Astrocyte of the hippocampus (primary cell): ENCODE measurements at places on chromosomes 11 and 22.
A peak's percentile ranks its signal among the peaks of the same experiment; 100 is the strongest.

DNA sequence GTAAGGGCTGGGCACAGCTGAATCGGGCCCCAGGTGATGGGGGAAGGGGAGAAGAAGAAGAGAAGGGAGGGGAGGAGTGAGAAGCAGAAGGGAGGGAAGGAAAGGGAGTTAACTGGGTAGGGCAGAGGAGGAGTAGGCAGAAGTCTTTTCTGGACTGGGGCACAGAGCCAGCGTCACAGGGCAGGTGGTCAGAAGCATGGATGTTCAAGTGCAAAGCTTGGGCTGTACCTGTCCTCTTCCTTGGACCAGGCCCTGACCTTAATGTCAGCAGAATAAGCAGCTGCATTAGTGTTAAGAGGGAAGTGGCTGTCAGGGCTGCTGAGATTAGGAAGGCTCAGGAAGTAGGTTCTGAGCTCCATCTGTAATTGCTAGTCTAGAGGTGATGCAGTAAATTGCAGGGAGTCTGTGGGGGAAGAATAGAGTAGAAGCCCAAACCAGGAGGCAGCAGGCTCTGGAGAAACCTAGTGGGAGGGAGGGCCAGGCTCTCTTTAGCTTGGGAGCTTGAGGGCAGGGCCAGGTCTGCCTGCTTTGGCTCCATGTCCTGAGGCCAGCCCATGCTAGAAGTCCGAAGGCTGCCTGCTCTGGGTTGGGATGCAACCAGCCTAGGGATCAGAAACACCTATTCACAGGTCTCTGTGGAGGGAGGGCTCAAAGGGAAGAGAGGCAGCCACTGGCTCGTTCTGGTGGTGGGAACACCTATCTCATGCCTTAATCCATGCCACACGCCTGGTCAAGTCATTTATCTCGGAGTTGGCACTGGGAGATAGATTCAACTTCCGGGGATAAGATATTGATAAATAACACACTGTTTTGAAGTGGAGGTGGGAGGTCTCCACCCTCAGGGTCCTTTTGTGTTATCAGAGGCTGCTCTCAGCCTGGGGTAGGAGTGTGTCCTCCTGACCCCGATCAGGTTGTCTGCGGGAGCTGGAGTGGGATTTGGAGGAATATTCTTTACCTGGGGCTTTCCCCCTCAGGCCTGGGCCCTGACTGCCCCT, 1.7 kb upstream of the UCP3 start:
- DNase-seq, result no peak

- DNase-seq, result no peak
Measured at GRCh38 chr22:44972363-44973083, 37.3 kb downstream of the PHF21B start.

GRCh38 chr22:17213976-17214375, 5.3 kb downstream of the ADA2 start:
- DNase-seq, result peak; percentile 47

- DNase-seq, result peak; percentile 94
Measured at GRCh38 chr11:69040581-69041260, 8.0 kb upstream of the TPCN2 start.

DNA sequence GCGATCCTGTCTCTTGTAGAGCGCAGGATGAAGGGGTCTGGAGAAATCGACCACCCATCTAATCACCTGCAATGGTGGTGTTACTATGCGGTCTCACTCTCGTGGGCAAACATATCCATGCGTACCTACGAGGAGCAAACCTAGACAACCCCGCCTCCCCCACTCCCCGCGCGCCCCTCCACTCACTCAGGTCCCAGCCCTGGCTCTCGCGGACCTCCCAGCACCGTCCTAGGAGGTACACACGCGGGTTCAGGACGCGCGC, 887 bp downstream of the TRPC6 start:
- no peak for DNase-seq

GRCh38 chr22:35630387-35630793, 13.3 kb upstream of the MB start:
- DNase-seq, result peak; percentile 73

DNA sequence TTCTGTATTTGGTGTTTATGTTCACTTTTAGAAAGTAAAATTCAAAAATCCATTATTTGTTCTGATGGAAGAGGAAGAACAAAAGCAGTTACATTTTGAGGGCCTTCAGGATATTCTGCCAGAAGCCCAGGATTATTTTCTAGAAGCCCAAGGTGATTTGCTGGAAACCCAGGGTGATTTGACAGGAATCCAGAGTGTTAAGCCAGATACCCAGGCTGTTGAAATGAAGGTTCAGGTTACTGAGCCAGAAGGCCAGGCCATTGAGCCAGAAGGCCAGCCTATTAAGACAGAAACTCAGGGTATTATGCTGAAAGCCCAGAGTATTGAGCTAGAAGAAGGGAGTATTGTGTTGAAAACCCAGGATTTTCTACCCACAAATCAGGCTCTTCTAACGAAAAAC, 33.1 kb downstream of the CCDC15 start:
- no peak for DNase-seq

- no peak for DNase-seq
Measured at GRCh38 chr11:11558396-11558795, 63.4 kb downstream of the GALNT18 start.

- DNase-seq, result no peak
Measured at GRCh38 chr22:19904174-19904856, 37.3 kb upstream of the COMT start.

GRCh38 chr11:63609971-63610580, 4.2 kb downstream of the PLAAT3 start:
- DNase-seq, result peak; percentile 60

- peak; percentile 21 for DNase-seq
Measured at GRCh38 chr11:32586576-32587190, 3.1 kb downstream of the EIF3M start.

- DNase-seq, result no peak
Measured at GRCh38 chr11:117521974-117522373, 194.3 kb downstream of the CEP164 start.

GRCh38 chr11:70153133-70153727, 49.9 kb upstream of the FADD start:
- peak; percentile 53 for DNase-seq

GRCh38 chr22:27381960-27382742, 419.4 kb downstream of the MN1 start:
- DNase-seq, result no peak

DNA sequence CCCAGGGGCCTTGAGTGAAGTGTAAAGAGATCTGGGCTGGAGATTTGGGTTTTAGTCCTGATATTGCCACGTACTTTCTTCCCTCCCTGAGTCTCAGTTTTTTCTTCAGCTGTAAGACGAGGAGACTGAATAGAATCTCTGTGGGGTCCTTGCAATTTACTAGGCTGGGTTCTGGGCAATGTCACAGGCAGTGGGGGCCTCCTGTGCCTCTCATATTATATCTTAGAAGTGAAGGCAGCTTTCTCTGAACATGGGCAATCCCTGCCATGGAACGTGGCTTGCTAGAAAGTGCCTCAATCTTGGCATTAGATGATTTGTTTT, 62.0 kb upstream of the PTPRJ start:
- no peak for DNase-seq

- peak; percentile 28 for DNase-seq
Measured at GRCh38 chr11:129855086-129855485, 39.4 kb downstream of the TMEM45B start.

- peak; percentile 47 for DNase-seq
Measured at GRCh38 chr11:32312865-32313403, 122.4 kb downstream of the WT1 start.
